DMS153 (cell line): ENCODE measurements at places on chromosomes 12 and 14.
A peak's percentile ranks its signal among the peaks of the same experiment; 100 is the strongest.

DNA sequence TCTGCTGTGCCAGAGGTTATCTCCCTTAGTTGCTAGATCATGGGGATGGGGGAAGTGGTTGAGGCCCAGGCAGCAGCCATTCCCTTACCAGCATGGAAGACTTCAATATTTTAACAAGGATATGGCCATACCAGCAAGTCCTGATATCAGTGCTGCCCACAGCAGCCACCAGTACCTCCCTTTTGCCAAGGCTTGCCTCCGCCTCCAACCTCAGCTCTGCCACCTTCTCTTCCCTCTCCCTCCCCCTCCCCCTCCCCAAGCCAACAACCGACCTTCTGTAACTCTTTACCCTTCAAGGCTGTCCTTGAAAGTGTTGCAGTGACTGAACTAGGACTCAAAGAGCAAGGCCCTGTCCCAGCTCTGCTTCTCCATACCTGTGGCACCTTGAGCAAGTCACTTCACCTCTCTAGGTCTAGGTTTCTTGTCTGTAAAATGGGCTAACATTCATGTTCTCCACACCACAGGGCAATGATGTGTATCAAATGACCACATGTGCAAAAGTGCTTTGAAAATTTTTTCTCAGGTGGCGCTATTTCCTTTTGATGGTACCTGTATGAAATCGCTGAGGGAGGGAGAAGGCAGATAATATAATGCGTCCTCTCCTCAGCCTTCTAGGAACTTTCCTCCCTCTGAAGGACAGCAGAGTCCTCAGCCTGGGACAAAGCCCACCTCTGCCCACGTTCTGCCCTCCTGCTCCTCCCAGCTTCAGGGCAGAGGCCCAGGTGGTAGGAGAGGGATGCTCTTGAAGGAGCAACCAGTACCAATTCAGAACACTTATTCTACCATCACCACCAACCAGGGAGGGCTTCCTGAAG is 14.7 kb downstream of the PLEKHG6 start:
- no peak for DNase-seq

GRCh38 chr12:132182711-132183365 is 38.6 kb downstream of the NOC4L start:
- DNase-seq = no peak

GRCh38 chr14:32361674-32362073 is 32.6 kb downstream of the AKAP6 start:
- DNase-seq = no peak

DNA sequence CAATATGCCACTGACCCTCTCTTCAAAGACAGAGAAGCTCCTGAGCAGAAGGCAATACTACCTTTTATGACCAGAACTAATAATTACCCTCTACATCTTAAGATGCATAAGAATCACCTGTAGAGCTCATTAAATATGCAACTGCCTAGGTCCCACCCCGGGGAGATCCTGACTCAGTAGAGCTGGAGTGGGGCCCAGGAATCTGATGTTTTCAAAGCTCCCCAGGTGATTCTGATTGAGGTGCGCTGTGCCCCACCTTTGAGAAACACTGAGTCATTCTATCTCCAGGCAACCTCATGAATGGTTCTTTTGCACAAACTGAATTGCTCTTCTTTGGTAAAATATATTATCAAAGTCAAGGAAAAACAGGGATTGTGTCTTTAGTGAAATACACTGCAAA is 149.3 kb upstream of the BMP4 start:
- DNase-seq = no peak

GRCh38 chr14:91374879-91375702 is 42.5 kb downstream of the CCDC88C start:
- peak; percentile 80 for DNase-seq

GRCh38 chr12:78711954-78712353 is 152.6 kb upstream of the SYT1 start:
- DNase-seq = no peak

DNA sequence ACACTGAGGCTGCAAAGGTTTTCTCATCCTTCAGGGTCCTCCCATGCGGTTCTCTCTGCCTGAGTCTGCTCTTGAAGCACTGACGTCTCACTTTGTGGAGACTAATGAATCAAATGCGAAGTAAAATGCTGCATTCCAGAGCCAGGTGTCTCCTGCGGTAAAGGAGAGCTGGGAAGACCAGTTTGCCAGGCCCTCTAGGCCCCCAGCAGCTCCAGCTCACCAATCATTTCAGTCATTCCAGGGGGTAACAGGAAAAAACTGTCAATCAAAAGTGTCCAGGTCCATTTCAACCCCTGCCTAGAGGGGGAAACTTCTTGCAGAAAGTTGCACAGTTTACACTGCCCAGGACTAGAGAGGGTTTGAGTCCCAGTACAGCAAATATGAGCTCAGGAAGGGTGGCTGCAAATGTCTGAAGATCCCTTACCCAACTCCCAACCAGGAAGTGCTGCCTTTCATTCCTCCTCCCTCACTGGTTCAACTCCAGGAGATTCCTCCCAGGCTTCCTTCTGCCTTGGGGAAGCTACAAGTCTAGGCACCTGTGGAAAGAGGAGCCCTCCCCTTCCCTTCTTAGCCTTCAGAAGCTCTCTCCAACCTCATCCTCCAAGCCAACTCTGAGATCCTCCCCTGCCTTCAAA is 2.7 kb upstream of the NXPH4 start:
- peak; percentile 27 for DNase-seq

GRCh38 chr12:48105321-48105866 is 485 bp downstream of the SENP1 start:
- DNase-seq = no peak
